ENCODE measurements at places on chromosomes 6 and 20. TPM values are rescaled to one million over a fixed set of nuclear protein-coding genes. Genes with fewer than 3 reads are reported as not detected.

DNA sequence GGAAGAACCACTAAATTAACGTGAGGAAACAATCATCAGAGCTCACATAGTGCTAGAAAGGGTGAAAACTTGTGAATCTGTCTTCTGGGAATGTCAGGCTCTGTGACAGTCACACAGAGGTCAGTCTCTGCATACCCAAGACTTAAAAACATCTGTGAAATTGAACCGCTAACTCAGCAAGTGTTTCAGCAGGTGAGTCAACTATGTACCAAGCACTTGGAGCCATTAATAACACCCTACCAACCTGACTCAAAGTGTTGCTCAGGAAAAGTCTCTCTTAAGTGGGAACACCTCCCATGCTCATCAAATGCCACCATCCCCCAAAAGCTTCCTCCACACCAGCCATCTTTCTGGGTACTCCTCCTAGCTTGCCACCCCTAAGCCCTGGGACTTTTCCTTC is 92.3 kb upstream of the CARMIL1 start:
- no peak for DNase-seq

DNA sequence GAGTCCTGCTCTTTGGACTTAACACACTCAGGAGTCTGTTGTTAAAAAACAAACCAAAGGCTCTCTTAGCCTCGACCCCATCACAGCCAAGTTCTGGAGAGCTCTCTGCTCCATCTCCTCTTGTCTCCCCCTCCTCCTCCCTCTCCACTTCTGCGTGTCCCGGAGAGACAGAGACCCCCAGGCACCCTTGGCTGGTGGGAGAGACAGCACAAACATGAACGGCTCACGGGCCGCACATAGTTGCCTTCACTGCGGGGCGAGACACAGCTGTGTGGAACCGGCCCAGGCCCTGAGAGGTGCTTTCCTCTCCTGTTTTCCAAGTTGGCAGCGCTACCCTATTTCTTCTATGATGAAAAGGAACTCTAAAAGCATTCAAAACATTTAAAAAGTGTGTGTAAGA is 23.3 kb upstream of the MYT1 start:
- DNase-seq: peak; percentile 27

DNA sequence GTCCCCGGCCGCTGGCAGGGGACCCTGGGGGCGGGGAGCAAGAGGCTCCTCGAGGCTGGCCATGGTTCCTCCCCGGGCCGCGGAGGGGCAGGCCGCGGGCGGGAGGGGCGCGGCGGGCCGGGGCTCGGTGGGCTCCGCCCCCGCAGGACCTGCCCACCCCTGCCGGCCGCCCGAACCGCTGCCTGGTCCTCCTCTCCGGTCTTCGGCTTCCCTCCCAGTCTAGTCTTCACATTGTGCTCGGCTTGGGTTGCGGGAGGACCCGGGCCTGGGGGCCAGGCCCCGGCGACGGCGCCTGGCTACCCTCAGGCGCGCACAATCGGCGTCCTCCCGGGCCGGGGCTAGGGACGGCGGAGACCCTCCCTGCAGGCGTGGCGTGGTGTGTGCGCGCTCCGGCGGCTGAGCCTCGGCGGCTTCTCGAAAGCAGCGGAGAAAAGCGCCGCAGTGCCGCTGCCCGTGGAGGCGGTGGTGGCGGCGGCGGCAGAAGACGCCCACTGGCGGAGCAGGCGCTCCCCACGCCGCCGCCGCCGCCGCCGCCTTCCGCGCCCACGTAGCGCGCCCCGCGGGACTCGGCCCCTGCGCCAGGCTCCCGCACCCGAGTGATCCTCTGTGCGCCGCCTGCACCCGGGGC is at the start of gene PDE10A:
TSS of gene PDE10A (minus strand) at position 493 of the 628 bp plus-strand sequence. CDS start at position 63, 430 bp downstream.
- DNase-seq: peak; percentile 70

GRCh38 chr20:9270831-9271230 is 201.9 kb downstream of the PLCB4 start:
- DNase-seq: no peak

DNA sequence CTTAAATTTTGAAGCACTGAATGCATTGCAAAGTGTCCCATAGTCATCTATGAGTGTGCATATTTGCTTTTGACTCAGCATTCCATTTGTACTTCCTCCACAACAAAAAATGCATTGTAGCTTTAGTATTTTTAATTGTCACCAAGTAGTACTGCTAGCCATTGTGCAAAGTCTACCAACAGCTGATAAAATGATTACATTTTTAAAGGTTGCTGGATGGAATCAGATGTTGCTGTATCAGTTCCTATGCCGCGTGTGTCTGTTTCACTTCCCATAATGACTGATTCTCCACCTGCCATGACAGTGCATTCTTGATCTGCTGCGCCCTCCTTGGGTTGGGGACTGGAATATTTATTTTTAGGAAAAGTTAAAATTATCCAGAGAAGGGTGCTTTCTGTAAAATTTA is 41.2 kb downstream of the SLX4IP start:
- DNase-seq: no peak

GRCh38 chr6:13504611-13505344 is 17.4 kb upstream of the GFOD1 start:
- no peak for DNase-seq

- peak; percentile 13 for DNase-seq
Observed at GRCh38 chr6:31308845-31309175, 36.9 kb upstream of the HLA-C start.

GRCh38 chr6:152154559-152155356 is 347.3 kb downstream of the ESR1 start:
- no peak for DNase-seq

DNA sequence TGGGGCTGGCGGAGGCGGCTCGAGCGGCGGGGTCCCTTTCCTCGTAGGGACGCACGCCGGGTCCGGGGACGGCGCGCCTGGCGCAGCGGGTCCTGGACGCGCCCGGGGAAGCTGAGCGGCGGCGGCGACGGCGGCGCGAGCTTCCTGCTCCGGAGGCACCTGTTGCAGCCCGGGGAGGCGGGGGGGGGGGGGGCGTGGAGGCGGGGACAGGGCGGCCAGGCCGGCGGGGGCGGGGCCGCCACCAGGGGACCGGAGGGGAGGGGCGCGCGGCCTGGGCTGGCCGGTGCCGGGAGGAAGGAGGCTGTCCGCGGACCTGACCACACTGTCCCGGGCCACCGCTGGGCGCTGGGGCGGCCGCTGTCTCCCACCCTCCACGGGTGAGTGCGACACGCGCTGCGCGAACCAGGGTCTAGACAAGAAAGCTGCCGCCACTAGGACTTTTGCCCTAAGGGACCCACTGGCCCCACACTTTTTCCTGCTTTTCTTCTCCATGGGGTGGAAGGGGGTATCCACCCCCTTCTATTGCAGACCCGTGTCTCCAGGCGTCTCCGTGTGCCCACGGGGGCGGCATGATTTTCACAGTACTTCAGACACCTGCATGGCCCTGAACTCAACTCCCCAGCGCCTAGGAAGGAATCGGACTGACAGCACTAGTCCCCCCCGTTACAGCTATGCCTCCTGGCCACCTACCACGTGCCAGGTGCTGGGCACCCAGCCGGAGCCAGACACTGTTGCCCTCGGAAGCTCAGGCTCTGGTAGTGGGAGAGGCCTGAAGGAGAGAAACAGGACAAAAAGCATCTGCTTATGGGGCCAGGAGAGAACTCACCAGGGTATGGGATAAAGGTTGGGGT is at the start of gene NFATC2:
TSS of gene NFATC2 (minus strand) at position 149 of the 851 bp plus-strand sequence. CDS start 220 bp downstream, outside the sequence.
- DNase-seq: peak; percentile 86

The OXT gene
- 0.50 TPM for total RNA-seq

The B3GALT4 gene
- 10.2 TPM for total RNA-seq

The LY6G5C gene
- 2.3 TPM for total RNA-seq

Measured in right cardiac atrium (tissue), 5 donors.